NCI-H1105 treated with DMSO at 0.1 percent for 48 hours (cell line): ENCODE measurements at places on chromosomes 12 and 14.

GRCh38 chr12:111261911-111262676 is 106.8 kb downstream of the PHETA1 start:
- no peak for DNase-seq

DNA sequence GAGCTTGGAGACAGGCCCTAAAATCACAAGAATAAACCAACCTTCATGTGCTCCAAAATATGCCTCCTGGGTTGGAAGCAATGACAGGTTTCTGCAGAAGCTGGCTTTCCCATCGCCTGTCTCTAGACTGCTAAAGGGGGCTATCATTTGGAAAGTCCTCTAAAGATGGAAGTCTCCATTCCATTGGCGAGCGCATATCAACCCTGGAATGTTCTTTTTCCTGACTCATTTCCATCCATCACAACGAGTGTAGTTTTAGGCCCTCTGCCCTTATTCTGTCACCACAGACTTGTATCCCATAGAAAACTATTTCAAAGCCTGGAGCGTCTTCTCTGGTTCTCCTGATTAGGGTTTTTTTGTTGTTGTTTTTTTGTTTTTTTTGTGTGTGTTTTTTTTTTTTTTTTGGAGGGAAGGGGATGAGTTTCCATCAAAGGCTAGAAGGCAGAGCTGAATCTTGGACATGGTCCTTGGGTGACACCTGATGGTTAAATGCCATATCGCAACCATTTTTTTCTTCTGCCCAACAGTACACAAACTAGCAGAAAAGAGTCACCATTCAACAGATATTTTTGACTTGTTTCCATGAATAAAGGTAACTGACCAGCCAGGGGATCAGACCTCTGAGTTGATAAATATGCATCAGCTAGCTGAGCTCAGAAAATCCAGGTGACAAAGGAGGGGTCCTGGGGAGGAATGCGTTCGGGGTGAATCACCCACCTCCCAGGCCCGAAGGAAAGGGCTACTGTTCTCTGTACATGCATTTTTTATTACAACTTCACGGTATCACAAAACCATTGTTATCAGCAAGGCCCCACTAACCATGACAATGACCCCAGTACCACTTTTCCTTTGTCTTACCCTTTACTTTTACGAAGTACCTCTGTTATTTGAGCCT is 40.5 kb downstream of the KCNA5 start:
- peak; percentile 38 for DNase-seq

- no peak for DNase-seq
These were observed 74.3 kb upstream of the PRMT8 start for GRCh38 chr12:3416670-3417069.

DNA sequence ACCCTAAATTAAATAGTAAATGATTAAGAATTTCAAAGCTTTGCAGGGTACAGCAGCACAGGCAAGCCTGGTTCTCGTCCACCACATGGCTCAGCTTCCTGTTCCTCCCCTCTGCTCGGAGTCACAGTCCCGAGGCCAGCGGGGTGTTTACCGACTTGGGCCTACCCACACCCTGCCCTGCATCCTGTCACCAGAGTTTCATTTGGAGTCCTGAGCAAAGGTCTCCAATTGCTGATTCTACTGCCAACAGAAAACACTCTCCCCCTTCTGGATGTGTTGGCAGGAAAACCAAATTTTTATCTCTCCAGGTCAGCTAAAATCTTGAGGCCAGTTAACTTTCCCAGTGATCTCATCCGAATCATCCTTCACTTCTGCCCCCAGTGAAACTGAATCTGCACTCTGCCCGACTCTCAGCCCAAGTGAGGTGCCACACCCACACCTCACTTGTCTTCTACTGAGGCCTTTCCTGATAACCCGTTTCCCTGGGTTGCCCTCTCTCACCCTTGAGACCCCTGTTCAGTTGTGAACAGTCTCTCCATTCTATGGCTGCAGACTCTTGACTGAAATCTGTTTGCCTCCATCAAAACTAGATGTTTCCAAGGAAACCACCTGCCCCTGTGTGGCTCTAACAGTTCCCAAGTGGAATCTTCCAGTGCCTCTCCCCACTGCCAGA is 71.2 kb downstream of the VCPKMT start:
- no peak for DNase-seq

DNA sequence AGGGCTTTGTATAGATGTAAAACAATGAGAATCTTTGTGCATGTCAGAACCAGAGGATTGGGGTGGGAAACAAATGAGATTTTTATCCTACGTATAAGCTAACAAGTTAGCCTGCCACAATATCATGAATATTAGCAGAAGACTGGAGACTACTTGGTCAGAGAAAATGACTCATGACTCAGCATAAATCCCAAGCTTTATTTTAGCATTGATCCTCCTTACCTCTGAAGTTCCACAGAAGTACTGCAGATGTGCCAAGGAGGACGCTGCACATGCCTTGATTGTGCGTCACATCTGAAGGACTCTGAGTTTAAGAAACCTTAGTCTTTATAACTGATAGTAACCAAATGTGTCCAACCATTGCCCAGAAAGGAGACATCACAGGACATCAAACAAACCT is 234.0 kb upstream of the RPL10L start:
- no peak for DNase-seq

DNA sequence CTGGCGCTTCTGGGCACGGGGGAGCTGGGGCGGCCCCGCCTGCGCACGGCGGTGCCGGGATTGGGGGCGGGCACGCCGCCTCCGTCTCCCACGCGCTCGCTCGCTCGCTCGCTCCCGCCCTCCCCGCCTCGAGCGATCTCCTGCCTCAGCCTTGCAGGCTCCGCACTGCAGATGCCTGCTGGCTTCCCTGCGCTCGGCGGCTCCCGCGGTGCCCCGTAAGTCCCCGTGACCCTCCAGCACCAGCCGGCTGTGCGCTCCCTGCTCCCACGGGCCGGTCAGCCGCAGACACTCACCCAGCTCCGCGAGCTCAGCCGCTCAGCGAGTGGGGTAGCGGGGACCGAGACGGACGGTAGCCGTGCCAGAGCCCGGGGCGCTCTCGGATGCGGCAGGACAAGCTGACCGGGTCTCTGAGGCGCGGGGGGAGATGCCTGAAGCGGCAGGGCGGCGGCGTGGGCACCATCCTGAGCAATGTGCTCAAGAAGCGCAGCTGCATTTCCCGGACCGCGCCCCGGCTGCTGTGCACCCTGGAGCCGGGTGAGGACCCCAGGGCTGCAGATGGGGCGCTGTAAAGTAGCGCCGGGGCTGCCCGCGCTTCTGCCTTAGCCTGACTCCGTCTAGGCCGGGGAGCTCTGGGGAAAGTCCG is at the start of gene TBC1D30:
Gene TBC1D30, plus strand, starts transcription at position 148 of the 643 bp plus-strand sequence. Its CDS starts 233 bp downstream, at position 381.
- peak; percentile 76 for DNase-seq

- peak; percentile 49 for DNase-seq
These were observed 213.0 kb downstream of the ADAMTS20 start for GRCh38 chr12:43338848-43339526.

- DNase-seq: peak; percentile 26
These were observed 40.2 kb downstream of the PAH start for GRCh38 chr12:102876883-102877282.

DNA sequence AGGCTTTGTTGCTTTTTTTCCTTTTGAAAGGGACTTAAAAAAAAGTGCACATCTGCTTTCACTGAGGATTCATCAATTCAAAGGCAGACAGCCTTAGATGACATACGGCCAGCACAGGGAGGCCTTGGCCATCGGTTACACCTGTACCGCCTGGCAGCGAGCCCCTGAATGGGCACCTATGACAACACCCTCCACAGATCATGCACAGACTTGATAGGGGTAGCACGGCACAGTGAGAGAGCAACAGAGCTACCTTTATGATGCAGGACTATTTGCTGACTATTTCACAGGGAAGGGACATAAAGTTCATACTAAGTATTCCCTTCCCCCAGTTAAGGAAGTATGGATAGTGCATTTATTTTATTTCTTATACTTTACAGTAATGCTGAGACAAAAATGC is 137.9 kb upstream of the ARID2 start:
- DNase-seq: peak; percentile 12

DNA sequence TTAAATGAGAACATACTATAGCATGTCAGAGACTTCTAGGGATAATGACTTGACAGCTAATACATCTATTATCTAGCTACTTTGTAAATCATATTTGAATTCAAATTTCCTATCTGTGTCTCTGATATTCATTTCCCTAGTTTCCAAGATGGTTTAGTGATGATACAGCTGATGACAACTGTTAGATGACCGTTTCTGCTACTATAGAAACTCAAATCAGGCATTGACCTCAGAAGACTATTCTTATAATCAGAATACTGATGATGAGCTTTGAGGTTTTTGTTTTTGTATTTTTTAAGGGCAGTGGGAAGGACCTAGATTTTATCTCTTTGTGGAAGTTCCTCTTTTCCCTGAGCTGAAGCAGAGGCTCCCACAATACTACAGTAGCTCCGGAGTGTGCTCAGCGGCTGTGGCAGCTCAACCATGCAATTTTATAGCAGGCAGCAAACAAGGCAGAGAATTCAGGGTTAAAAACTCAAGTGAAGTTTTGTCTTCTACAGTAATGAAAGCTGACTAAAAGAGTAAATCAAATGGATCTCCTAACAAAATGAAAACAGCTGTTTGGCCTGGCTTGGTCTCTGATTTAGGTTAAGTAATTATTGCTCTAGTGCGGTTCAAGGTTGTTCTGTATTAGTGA is 145.1 kb downstream of the SLC25A21 start:
- no peak for DNase-seq

DNA sequence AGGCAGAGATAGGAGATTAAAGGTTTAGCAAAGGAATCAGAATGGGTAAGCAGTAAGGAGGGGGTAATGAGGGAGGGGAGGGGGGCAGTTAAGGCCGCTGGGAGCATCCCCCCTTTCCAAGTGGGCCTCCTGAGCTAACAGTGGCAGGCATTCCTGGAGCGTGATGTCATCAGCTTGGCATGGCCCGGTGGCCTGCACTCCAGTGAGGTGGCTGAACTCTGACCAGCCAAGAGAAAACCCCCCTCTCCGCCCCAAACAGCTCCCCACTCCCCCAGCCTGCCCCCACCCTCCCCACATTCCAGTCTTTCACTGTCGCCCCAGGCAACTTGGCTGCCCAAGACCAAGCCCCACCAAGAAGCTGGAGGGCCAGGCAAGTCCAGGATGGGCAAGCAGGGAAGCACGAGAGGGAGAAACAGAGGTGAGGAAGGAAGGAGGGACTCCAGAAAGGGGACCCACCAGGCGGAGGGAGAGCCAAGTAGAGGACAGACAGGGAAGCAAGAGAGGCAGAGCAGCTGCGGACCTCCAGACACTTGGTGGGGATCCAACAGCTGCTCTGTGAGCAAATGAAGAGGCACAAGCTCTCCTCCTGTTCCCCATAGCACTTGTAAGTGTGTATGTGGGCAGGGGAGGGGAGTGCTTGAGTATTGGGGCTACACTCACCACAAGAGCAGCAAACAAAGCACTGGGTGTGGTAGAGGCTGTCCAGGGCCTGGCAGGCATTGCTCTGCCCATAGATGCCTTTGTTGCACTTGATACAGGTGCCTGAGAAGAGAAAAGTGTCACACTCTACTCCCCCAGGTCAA is 4.5 kb downstream of the AJUBA start:
- DNase-seq: no peak

DNA sequence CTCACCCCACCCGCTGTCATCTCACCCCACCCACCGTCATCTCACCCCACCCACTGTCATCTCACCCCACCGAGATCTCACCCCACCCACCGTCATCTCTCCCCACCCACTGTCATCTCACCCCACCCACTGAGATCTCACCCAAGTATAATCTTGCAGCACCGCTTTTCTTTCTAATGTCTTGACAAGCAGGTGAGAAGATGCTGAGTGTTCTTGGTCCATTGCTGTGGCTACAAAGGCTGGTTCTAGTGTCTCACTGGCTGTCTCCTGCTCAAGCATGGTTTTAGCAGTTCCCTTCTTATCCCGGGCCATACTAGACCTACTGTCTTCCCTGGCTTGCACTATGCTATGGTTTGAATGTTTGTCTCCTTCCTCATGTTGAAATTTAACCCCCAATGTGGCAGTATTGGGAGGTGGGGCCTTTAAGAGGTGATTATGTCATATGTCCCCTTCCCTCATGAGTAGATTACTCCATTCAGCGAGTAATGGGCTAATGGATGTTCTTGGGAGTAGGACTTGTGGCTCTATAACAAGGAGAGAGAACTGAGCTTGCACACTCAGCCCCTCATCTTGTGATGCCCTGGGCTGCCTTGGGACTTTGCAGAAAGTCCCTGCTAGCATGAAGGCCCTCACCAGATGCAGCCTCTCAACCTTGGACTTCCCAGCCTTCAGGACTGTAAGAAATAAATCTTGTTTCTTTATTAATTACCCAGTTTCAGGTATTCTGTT is 47.7 kb upstream of the PPP2R5C start:
- no peak for DNase-seq
